ENCODE measurements at places on chromosomes 3 and 15.

GRCh38 chr3:193850084-193850619, 257.1 kb downstream of the OPA1 start:
- no peak for DNase-seq

DNA sequence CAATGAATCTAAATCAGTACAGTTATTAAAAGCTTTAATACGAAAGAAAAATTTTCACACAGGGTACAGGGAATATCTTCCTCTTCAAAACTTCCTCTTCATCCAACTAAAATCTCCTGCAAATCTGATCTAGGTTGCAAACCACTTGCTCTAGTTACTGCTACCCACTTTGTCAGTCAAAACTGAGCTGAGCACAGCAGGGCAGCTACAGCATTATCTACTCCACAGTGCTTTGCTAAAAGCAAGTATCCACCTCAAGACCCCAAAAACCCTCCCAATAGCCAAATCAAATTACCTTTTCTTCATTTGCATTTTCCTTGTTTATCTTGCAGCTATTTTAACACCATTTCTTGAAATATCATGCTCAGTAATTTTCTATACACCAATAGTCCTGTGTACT, 14.7 kb downstream of the ZNF280D start:
- DNase-seq: no peak

DNA sequence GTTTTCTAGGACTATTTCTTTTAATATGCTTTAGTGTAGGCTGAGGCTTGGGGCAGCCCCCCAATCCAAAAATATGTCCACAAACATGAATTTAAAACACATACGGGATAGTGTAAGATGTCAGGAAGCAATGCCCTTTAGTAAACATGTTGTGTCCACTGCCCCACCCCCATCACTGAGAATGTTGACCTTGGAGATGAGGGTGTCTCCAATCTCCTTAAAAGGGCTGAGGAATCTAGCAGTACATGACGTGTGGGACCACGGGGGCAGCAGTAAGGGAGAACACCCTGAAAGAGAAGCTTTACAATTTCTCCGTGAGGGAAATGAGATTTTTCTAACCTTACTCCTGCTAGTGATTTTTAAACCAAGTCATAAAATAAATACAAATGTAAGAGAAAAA, 84.7 kb downstream of the SQOR start:
- no peak for DNase-seq

DNA sequence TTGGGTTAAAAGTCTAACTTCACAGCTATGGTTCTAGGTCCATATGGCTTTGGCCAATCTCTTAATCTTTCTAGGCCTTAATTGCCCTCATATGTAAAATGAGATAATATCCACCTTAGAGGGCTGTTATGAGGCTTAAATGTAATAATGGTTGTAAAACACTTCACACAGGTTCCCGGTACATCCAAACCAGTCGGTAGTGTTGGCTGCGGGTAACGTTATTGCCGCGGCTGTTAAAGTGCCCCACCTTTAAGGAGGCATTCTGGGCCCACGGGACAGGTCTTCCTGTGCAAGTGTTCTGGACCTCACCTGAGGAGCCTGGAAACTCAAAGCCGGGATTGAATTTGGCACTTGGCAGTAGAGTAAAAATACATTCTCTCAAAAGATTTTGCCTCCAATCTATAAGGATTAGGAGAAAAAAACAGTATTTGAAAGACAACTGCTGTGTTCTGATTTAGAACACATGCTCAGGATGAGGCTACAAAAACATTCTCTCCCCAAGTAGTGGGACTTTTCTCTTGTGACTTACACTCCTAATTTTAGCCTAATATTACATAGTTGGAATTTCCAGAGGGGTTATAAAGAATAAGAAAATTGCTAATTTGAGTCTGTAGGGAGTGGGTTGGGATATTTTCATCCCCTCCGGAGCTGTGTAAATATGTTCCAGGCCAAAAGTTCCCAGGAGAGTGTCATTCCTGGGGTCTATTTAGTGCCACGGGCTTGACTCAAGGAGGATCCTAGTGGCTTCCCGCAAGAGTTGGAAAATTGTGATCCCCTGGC, 44.9 kb upstream of the TSEN2 start:
- DNase-seq: no peak

- no peak for DNase-seq
Observed at GRCh38 chr3:25679166-25679565, 14.5 kb upstream of the TOP2B start.

- DNase-seq: no peak
Observed at GRCh38 chr15:62392376-62392775, 227.3 kb upstream of the C2CD4B start.

DNA sequence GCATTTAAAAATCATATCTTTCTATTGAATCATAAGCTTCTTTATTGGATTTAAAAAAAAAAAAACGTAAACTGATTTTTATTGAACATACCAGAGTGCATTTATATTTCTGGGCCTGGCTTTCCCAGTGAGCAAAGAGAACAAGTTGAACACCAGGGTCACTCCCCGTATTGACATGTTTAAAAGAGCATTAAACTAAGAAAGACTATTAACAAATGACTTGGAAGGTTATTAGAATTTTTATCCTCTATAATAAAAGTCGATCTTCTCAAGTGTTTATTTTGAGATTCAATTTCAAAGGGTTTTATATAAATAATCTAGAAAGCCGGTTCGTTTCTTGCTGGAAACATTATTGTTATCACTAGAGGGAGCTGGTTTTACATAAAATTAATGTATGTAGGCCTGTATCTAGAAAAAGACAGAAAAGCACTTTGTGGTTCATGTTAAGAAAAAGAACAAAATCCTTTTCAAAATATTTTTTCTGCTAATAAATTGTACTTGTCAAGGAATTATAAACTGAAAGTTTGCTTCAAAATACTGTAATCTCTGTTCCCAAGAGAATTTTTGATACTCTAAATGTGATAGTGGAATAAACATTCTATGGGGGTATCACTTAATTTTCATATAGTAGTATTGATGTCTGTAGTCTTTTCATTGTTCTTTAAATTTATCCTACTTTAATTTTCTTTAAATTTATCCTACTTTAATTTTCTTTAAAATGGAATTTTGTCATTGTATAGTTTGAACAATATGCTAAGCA, 321.8 kb upstream of the MME start:
- no peak for DNase-seq

DNA sequence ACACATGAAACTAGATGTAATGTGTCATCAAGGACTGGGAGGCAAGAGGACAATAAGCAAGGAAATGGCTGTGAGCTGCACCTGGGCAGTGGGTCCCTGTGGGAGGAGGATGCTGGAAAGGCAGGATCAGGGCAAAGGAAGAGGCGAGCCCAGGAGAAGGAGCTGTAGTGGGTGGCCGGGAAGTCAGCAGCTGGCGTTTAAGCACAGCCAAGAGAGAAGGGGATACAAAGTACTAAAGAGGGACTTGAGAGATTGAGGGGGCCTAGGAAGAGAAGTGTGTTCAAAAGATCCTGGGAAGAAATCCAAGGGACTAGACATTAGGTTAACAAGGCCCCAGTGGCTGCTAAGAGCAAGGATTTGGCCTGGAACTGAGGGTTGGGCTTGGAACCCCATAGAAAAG, 188.5 kb upstream of the SLC24A5 start:
- no peak for DNase-seq

DNA sequence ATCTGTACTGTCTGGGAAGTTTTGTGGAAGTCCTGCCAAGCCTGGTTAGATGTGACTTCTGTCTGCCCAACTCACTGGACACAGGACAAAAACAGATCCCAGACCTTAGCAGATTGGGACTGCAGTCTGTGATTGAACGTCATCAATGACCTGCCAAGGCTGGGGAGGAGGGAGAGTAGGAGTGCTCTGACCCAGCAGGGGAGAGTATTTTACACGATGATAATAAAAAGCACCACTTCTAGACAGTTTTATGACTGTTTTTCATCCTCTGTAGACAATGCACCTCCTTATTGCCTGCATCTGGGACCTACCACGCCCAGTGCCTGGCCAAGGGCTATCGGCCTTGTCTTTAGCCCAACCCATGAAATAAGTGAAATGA, 102.3 kb upstream of the NR2E3 start:
- no peak for DNase-seq

Measured in activated naive CD4-positive, alpha-beta T cell treated with Interleukin-2 at 50 U/mL for 16 hours (primary cell).